Smooth muscle cell of the umbilical artery (primary cell): ENCODE measurements at places on chromosomes 6 and 20. TPM values are rescaled to one million over a fixed set of nuclear protein-coding genes. Genes with fewer than 3 reads are reported as not detected.

The CTAGE9 gene
- total RNA-seq, result not detected in 2 replicates

The FKBP1C gene
- 0.46 TPM in 1 of 2 replicates, not detected in the other for total RNA-seq

The TOX2 gene
- total RNA-seq, result 2.1 and 2.2 TPM in 2 replicates

The KHDC1L gene
- total RNA-seq, result not detected in 2 replicates

The BNIP5 gene
- total RNA-seq, result not detected in 2 replicates

The HLA-F gene
- 4.4 and 8.0 TPM in 2 replicates for total RNA-seq

The PDE7B gene
- total RNA-seq, result 18.7 and 35.3 TPM in 2 replicates

The NHLRC1 gene
- 2.1 and 2.4 TPM in 2 replicates for total RNA-seq

The GGTLC1 gene
- total RNA-seq, result not detected in 2 replicates

The TFAP2D gene
- total RNA-seq, result not detected in 2 replicates

The SNTA1 gene
- 10.9 and 18.1 TPM in 2 replicates for total RNA-seq

The CGA gene
- total RNA-seq, result not detected in 2 replicates

The TSPYL4 gene
- 8.3 and 9.0 TPM in 2 replicates for total RNA-seq

The CNKSR3 gene
- 1.2 and 3.0 TPM in 2 replicates for total RNA-seq

The BPIFB2 gene
- total RNA-seq, result not detected in 2 replicates

The CBFA2T2 gene
- 6.2 and 6.5 TPM in 2 replicates for total RNA-seq

The LTB gene
- total RNA-seq, result not detected in 2 replicates

The APCDD1L gene
- total RNA-seq, result 38.3 and 92.5 TPM in 2 replicates

The MYLK4 gene
- total RNA-seq, result 0.30 and 0.37 TPM in 2 replicates

The PIGU gene
- 6.2 and 8.4 TPM in 2 replicates for total RNA-seq

The GRM4 gene
- 0.23 and 0.30 TPM in 2 replicates for total RNA-seq

The AVP gene
- total RNA-seq, result not detected in 2 replicates

The TMEM200A gene
- 152 and 402 TPM in 2 replicates for total RNA-seq

The SIGLEC1 gene
- total RNA-seq, result not detected in 2 replicates

The GOPC gene
- 83.7 and 104 TPM in 2 replicates for total RNA-seq

The FUT9 gene
- not detected in 2 replicates for total RNA-seq

The EFCAB8 gene
- under 0.01 and 0.97 TPM in 2 replicates for total RNA-seq

The NRM gene
- 0.59 and 2.2 TPM in 2 replicates for total RNA-seq

The OR12D3 gene
- not detected in 2 replicates for total RNA-seq

The PRND gene
- total RNA-seq, result 0.09 and 0.30 TPM in 2 replicates

The CDS2 gene
- total RNA-seq, result 26.1 and 30.3 TPM in 2 replicates

The VSTM2L gene
- total RNA-seq, result 1.4 and 1.8 TPM in 2 replicates

The ZNF322 gene
- total RNA-seq, result 14.9 and 19.9 TPM in 2 replicates

The MCHR2 gene
- not detected in 2 replicates for total RNA-seq

The TGM3 gene
- total RNA-seq, result not detected in 2 replicates

The SOX18 gene
- total RNA-seq, result under 0.01 TPM in 1 of 2 replicates, not detected in the other

The SIRPD gene
- total RNA-seq, result not detected in 2 replicates

The CST2 gene
- total RNA-seq, result not detected in 2 replicates

The REV3L gene
- 23.8 and 24.9 TPM in 2 replicates for total RNA-seq

The C6orf132 gene
- 1.5 and 2.5 TPM in 2 replicates for total RNA-seq

The GABBR1 gene
- total RNA-seq, result 13.1 and 18.6 TPM in 2 replicates

The FOXF2 gene
- total RNA-seq, result under 0.01 TPM in 1 of 2 replicates, not detected in the other

The IP6K3 gene
- 1.1 and 5.9 TPM in 2 replicates for total RNA-seq

The SULF2 gene
- total RNA-seq, result 21.5 and 34.4 TPM in 2 replicates

The GSTA2 gene
- not detected in 2 replicates for total RNA-seq

The DEFB127 gene
- not detected in 2 replicates for total RNA-seq

The MOXD1 gene
- total RNA-seq, result 62.4 and 118 TPM in 2 replicates

The GRM1 gene
- not detected in 2 replicates for total RNA-seq

The SNRPB gene
- 99.8 and 135 TPM in 2 replicates for total RNA-seq

The HTR1E gene
- not detected in 2 replicates for total RNA-seq

The AIF1 gene
- not detected in 2 replicates for total RNA-seq

The BTN1A1 gene
- total RNA-seq, result not detected in 2 replicates

The TRAPPC3L gene
- 0.30 TPM in 1 of 2 replicates, not detected in the other for total RNA-seq

The HLA-DQB1 gene
- not detected in 2 replicates for total RNA-seq

The MTO1 gene
- total RNA-seq, result 36.4 and 49.9 TPM in 2 replicates
